ENCODE measurements at places on chromosomes 6 and 20. TPM values are rescaled to one million over a fixed set of nuclear protein-coding genes. Genes with fewer than 3 reads are reported as not detected.

GRCh38 chr20:6040958-6041807 is 12.7 kb downstream of the LRRN4 start:
- DNase-seq: no peak

- no peak for DNase-seq
Observed at GRCh38 chr6:168033791-168034190, 36.3 kb downstream of the KIF25 start.

DNA sequence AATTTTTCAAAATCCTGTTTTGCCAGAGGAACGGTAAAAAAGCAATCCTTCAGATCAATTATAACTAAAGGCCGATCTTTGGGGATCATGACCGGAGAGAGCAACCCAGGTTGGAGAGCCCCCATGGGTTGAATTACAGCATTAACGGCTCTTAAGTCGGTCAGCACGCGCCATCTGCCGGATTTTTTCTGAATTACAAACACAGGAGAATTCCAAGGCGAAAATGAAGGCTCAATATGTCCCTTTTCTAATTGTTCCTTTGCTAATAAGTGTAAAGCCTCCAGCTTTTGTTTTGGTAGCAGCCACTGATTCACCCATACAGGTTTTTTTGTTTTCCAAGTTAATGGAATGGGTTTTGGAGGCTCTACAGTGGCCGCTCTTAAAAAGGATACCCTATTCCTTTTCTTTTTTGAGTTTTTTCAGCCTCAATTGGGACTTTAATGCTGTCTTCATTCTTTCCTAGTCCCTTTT is 16.9 kb upstream of the PTCRA start:
- DNase-seq: peak; percentile 74

- DNase-seq: no peak
Observed at GRCh38 chr6:147806697-147807096, 298.2 kb downstream of the SAMD5 start.

DNA sequence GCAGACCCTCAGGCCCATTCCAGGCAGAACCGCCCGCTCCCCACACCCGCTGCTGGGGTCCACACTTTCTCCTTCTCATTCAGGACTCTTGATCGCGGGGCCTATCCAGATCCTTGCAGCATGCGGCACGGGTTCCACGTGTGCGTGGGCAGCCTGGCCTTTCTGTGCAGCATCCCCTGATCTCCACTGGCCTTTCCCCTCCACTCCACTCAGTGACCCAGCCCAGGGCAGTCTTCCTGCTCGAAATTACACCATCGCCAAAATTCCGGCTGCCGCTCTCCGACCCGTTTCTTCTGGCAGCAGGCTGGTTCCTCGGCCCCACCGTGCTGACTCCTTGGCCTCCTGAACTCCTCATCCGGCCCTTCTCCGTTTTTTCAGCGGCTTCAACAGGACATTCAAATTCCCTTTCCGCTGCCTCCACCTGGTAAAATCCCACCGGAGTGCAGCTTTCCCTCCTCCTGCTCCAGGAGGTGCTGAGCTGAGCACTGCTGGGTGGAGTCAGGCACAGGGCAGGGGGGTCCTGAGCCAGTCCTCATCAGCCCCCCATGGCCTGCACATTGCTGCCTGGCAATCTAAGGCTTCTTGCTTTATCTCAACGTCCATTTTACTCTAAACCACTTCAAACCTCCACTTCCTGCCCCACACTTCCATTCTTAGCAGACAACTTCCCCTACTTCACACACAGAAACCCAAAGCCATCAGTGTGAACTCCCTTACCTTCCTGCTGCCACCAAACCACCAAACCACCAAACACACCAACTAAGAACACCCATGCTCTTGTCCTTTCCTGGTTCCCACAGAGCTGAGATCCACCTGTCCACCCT is 9.0 kb downstream of the SFT2D1 start:
- no peak for DNase-seq

DNA sequence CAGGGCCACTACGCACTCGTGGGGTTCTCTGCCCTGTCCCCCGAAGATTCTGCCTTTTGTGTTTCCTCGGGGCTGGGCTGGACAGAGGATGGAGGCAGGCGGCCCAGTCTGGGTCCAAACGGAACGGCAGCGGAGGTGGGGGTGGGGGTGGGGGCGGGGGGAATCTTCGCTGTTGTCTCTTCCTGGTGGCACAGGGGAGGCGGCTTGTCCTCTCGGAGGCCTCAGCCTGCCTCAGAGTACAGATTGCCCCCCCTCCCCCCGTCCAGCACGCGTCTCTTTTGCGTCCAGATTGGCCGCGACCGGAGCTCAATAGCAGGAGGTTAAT is 1.4 kb upstream of the INSM1 start:
- DNase-seq: no peak

DNA sequence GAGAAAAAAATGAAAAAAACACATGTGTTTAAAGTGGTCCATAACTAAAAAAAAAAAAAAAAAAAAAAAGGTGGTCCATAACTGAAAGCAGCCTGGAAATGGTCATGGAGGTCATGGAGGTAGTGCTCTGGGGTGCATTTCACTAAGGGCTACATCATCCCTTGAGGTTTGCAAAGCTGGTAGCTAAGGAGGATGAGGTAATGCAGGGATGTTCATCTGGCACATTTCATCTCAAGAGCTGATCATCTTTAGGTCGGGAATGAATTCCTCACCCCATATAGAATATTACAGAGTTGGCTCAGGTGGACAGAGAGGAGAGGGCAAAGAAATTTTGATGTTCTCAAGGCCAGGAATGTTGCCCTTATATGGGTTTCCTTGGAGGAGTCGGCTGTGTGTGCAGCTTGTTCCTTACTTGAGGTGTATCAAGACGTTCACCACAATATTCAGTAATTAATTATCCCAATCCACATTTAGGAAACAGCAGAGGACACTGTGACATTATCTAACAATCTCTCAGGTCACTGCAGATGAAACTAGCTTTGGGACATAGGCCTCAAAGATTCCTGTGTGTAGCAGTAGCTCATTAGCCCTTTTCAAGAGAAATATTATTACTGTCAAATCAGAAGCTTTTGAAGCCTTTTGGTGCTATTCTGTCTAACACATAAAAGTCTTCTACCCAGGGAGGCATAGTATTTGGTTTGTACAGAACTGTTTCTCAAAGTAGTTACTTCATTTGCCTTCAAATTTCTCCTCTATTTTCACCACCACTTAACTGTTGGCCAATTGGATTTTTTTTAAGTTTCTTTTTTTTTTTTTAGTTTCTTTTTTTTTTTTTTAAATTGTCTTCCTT is 46.8 kb downstream of the CYP24A1 start:
- DNase-seq: no peak

The MUC21 gene
- not detected for total RNA-seq

The FAM209B gene
- total RNA-seq: not detected

The ABHD16B gene
- not detected for total RNA-seq
